ENCODE measurements at places on chromosomes 7 and 10. TPM values are rescaled to one million over a fixed set of nuclear protein-coding genes. Genes with fewer than 3 reads are reported as not detected.

Gene TAF5
- total RNA-seq, result 6.7 TPM

Gene PRSS37
- total RNA-seq, result not detected

Gene CYP3A4
- not detected for total RNA-seq

Gene CCDC6
- 46.8 TPM for total RNA-seq

Gene SHTN1
- 52.6 TPM for total RNA-seq

Gene TFEC
- total RNA-seq, result 2.1 TPM

Gene SPDYE5
- not detected for total RNA-seq

Gene CDC14C
- not detected for total RNA-seq

Gene SUMF2
- total RNA-seq, result 103 TPM

Gene NUTM2E
- 0.46 TPM for total RNA-seq

Gene AMPH
- 61.6 TPM for total RNA-seq

Gene PRSS58
- total RNA-seq, result not detected

Gene CALCR
- 5.1 TPM for total RNA-seq

Gene XRCC2
- 4.6 TPM for total RNA-seq

Gene FAM237B
- total RNA-seq, result 0.23 TPM

Gene SLC39A12
- 20.1 TPM for total RNA-seq

Gene FFAR4
- total RNA-seq, result 1.2 TPM

Gene GTF2IRD1
- total RNA-seq, result 17.5 TPM

Gene OGDHL
- 23.1 TPM for total RNA-seq

Gene CYP2C18
- 0.23 TPM for total RNA-seq

Gene PTN
- 576 TPM for total RNA-seq

Gene MYOZ1
- 0.46 TPM for total RNA-seq

Gene NCF1
- total RNA-seq, result 0.69 TPM

Gene RBP3
- not detected for total RNA-seq

Gene PRKAR2B
- total RNA-seq, result 197 TPM

Gene NAT16
- 2.1 TPM for total RNA-seq

Gene ADARB2
- total RNA-seq, result 9.0 TPM

Gene ADCY1
- total RNA-seq, result 107 TPM

Gene CCT6A
- 182 TPM for total RNA-seq

Gene HSPA12A
- total RNA-seq, result 41.1 TPM
